ENCODE measurements at places on chromosomes 7 and 10.

DNA sequence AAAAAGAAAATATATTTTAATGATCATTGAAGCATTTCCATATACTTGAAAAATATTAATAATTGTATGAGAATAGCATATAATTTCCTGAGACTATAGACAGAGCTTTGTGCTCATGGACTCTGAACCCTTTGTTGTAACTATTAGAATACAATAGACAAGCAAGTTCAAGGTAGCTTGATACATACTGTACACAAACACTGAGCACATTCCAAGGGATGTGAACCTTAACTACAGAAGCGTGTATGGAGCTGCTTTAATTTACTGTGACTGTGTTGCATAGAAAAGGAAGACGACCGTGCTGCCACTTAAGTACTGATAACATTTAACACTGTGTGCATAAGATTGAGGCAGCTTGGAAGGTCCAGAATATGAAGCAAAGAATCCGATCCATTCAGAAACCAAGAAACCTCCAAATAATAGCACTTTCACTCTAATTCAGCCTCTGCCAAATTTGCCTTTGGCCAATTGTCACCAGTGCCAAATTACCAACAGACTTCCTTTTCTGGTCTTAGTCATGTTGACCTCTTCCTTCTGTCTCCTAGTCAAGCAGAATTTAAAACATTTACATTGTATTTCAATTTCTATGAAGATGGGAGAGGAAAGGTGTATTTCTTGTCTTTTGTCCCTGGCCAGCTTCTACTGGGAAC is 566.1 kb upstream of the GALNT17 start:
- no peak for DNase-seq

DNA sequence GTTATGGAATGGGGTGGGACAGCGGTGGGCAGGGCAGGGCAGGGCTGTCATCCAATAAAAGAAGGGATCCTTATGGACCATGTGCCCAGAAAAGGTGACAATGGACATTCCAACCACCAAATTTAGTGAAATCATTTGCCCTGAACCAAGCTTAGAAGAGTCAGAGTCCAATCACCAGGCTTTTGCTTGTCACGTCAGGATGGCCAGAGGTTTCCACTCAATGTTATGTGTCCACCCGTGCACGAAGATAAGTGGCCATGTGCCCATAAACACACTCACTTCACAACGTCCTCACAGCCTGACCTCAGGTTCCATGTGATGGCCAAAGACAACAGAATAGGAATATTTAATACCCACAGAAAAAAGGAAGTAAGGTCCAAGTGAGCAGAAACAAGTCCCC is 36.6 kb upstream of the PLPP4 start:
- no peak for DNase-seq

GRCh38 chr10:11743461-11744338 is 1.5 kb downstream of the ECHDC3 start:
- no peak for DNase-seq

DNA sequence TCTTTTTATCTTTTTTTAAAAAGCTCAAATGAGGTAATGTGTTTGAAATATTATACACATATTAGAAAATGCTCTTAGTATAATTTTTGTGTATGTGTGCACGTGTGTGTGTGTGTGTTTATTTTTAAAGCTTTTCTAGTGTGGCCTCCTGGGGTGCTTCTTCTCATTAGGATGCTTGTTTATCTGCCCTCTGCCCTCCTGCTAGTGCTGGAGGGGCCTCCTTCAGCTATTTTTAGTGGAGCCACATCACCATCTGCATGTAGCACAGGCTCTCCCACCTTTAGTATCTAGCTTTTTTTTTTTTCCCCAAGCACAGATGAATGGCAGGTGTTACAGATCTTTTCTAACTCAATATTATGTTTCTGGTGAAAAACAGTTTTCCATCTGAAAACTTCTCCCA is 155.7 kb upstream of the TMEM229A start:
- no peak for DNase-seq

- DNase-seq, result no peak
These were observed 201.6 kb downstream of the SEMA3D start for GRCh38 chr7:84985073-84985784.

DNA sequence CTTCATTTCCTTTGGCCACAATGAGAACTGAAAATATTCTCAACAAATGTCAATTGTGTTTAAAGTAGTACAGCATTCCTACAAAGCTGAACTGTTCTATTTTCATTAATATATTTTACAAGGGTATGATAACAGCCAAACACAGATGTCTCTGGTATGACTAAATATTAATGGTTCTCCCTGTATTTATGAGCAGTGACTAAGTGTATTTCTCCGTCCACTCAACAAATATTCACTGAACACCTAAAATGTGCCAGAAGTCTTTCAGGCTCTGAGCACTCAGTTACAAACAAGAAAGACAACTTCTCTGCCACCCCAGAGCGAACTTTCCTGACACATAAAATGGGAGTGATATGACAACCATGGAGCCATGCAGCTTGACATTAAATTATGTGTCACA is 135.6 kb downstream of the VPS41 start:
- DNase-seq, result no peak

GRCh38 chr7:45000093-45001032 is at the start of gene CCM2:
Gene CCM2, plus strand, starts transcription at chr7:45000201. Its CDS starts 133 bp downstream, at chr7:45000334.
- DNase-seq, result no peak

DNA sequence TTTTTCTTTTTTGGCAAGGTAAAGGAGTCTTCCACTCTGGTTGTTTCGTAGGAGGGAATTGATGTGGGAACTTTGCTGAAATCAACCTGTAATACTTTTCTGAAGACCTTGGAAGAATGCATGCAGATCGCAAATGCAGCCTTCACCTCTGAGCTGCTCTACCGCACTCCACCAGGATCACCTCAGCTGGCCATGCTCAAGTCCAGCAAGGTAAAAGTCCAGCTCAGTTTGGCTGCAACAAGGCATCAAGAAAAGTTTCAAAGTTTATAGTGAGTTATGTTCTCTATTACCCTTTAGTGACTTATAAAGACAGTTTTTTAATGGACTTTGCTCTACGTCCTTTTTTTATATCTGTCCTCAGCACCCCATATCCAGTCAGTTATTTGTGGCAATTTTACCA is 21.0 kb downstream of the PLEKHA8 start:
- DNase-seq, result no peak

DNA sequence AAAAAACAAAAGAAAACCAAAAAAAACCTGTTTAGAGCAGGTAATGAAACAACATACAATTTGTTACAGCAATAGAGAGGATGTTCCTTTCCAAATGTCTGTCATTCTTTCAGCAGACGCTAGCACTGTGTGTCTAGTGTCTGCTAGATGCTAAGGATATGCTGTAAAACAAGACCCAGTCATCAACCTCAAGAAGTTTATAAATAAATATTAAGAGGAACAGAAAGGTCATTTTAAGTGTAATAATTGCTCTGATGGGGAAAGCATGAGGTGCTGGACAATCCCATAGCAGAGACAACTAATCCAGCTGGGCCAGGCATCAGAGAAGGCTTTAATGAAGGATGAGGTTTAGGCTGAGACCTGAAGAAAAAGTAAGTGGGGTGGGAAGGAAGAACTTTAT is 23.3 kb upstream of the ASCC1 start:
- no peak for DNase-seq

- no peak for DNase-seq
These were observed 101.6 kb upstream of the PLPP4 start for GRCh38 chr10:120355425-120355824.

- no peak for DNase-seq
These were observed 2.1 kb downstream of the NPC1L1 start for GRCh38 chr7:44538798-44539668.

- DNase-seq, result no peak
These were observed 343.7 kb downstream of the PTEN start for GRCh38 chr10:88207121-88207546.

GRCh38 chr7:96481796-96482195 is 159.9 kb upstream of the SLC25A13 start:
- DNase-seq, result no peak

- no peak for DNase-seq
These were observed 183.4 kb upstream of the BMPER start for GRCh38 chr7:33721895-33722294.

- no peak for DNase-seq
These were observed 132.4 kb upstream of the FOXK1 start for GRCh38 chr7:4549681-4550080.

- no peak for DNase-seq
These were observed 296.9 kb downstream of the SORCS3 start for GRCh38 chr10:104938031-104938430.

GRCh38 chr7:36726806-36727503 is 2.7 kb upstream of the AOAH start:
- DNase-seq, result no peak
